ENCODE measurements at places on chromosomes 6 and 20. TPM values are rescaled to one million over a fixed set of nuclear protein-coding genes. Genes with fewer than 3 reads are reported as not detected.

The PAX1 gene
- not detected for total RNA-seq

The MBOAT1 gene
- total RNA-seq: 21.5 TPM

The MEI4 gene
- total RNA-seq: not detected

The PNPLA1 gene
- not detected for total RNA-seq

The TTLL9 gene
- total RNA-seq: not detected

The GPX5 gene
- total RNA-seq: not detected

The KCNK16 gene
- total RNA-seq: not detected

The TTK gene
- total RNA-seq: 23.6 TPM

The EPPIN gene
- not detected for total RNA-seq

The C20orf96 gene
- total RNA-seq: 5.1 TPM

The CST5 gene
- not detected for total RNA-seq

The PLEKHG1 gene
- 1.2 TPM for total RNA-seq
